ENCODE measurements at places on chromosomes 2 and 18.

DNA sequence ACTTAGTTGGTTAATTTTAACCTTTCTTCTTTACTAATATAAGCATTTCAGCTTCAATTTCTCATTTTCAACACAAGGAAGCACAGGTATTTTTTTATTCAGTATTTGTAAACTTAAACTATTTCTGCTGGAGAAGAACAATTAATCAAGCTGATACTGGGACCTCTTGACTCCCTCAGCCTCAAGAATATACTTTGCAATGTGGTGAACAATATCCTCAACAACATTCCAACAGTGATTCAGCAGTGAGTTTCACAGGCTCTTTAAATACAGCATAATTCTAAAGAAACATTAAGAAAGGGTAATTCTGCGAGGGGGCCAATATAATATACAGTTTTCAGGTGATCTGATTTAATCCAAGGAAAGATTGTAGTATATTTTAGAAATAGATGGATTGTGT is 10.0 kb downstream of the RAPGEF4 start:
- DNase-seq, result no peak

DNA sequence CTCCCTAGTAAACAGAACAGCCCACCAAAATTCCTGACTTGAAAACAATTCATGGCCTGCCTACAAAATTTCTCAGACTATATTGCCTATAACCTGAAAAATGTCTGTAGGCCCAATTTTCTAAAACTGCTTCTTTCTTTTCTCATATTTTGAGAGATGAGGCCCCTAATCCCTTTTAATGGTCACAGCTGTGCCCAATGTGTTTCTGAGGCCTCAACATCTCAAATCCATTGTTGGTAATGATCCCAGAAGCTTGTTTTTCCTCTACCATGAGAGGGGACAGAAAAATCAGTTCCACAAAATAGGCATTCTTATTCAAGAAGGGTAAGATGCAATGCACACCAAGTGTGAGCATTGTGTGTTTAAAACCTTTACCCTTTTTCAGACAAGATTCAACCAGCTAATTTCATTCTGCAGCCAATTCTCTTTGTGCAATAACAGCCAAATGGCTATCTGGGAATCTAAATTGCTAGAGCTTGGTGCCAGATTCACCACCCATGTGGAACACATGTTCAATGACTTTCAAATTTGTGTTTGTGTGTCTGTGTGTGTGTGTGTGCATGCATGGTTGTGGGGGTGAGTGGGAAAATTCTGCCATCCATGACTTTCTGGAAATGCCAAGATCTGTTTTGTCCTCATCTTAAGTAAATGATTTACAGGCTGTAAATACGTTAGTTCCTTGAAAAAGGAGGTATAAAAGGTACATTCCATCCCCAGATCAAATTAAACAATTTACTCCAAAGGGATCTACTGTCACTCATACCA is 319.5 kb downstream of the TNS1 start:
- no peak for DNase-seq

- no peak for DNase-seq
These were observed 37.0 kb upstream of the EPC2 start for GRCh38 chr2:148607566-148607965.

DNA sequence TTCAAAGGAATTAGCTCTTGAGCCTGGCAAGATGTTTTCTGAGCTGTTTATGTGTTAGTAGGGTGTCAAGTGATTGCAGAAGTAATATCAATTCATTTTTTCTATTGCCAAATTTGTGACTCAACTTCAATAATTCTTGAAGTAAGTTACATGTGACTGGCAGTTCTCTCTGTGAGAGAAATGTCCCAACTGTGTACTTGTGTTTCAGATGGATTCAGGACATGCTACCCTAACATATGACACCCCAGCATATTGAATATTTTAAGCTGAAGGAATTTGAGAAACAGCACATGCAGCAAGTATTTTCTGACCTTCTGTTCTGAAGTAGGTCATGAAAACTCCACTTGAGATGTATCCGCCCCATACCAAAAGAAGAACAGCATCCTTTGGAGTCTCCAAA is 263.6 kb downstream of the XIRP2 start:
- DNase-seq, result no peak

DNA sequence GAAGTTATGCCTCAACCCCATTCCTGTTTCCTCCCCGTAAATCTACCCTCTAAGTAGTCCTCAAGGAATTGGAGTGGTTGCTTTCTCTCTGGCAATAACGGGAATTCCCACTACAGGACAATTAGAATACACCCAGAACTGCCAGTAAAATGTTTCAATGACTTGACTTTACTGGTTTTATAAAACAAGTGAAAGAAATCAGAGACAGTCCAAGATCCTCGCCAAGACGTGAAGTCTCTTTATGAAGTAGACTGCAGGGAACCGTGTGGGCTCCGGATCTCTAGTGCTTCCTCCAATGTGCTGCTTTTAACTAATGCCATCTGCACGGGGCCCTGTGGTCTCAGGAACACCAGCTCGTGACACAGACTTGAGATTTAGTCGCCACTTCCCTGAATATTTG is 101.4 kb downstream of the CPO start:
- DNase-seq, result no peak

DNA sequence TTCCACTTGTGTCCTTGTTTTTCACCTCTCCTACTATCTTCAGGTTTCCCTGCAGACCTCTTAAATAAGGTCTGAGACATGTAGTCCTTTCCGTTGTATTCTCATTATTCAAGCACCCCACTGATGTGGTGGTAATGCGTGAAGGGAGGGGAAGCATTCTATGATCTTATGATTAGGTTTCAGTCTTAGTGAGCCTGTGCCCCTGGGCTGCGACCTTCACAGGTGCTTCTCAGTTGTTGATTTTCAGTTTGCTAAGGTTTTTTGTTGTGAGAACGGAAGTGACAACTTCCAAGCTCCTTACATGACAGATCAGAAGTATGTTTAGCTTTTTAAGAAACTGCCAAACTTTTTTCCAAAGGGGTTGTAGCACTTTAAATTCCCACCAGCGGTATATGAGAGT is 41.3 kb downstream of the VPS54 start:
- no peak for DNase-seq

GRCh38 chr2:205885492-205886099 is 200.4 kb downstream of the INO80D start:
- peak; percentile 65 for DNase-seq

GRCh38 chr2:100814453-100814852 is 5.5 kb upstream of the NPAS2 start:
- DNase-seq, result no peak

- peak; percentile 29 for DNase-seq
These were observed 17.4 kb downstream of the CIDEA start for GRCh38 chr18:12271376-12272235.
